Right ventricle myocardium inferior (tissue), 1 donor: ENCODE measurements at places on chromosomes 12 and 14. TPM values are rescaled to one million over a fixed set of nuclear protein-coding genes. Genes with fewer than 3 reads are reported as not detected.
A peak's percentile ranks its signal among the peaks of the same experiment; 100 is the strongest.

MUCL1 gene
- total RNA-seq = not detected

C1R gene
- total RNA-seq = 227 TPM

HHIPL1 gene
- total RNA-seq = 1.5 TPM

TMEM132D gene
- total RNA-seq = not detected

CMA1 gene
- total RNA-seq = 1.3 TPM

LHX5 gene
- total RNA-seq = not detected

DNA sequence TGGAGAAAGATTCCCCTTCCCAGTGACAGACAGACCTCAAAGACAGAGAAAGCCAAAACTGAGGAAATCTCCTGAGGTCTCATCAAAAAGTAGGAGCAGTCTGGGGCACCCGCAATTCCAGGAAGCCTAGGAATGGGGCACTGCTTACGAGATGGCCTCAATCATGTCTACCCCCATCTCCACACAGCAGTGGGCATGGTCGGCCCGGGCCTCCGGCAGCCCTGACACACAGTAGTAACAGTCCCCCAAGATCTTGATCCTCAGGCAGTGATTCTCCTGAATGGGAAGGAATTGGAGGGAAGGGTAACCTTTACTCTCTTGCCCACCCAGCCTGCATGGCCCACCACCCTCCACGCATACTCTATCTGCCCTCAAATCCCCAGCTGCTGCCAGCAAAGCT, 11.9 kb downstream of the ADCY6 start:
- no peak for DNase-seq

GRCh38 chr12:63292471-63293221, 141.6 kb upstream of the AVPR1A start:
- no peak for DNase-seq

DNA sequence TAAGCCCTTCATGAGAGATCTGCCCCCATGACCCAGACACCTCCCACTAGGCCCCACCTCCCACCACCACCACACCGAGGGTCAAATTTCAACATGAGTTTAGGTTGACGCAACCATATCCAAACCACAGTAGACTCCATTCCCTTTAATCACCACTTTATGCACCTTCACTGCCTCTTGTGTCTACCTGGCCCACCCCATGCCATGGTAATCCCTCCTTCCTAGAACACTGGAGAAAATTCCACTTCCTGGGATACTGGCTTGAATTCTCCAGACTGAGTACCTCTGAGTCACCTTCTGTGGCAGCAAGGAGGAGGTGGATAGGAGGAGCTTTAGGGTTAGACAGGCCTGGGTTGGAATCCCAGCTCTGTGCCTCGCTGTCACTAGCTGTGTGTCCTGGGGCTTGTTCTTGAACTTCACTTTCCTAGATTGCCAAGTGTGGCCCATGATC, 26.1 kb upstream of the CIPC start:
- no peak for DNase-seq

- no peak for DNase-seq
Measured at GRCh38 chr12:121678305-121678704, 8.9 kb upstream of the MORN3 start.

- DNase-seq = no peak
Measured at GRCh38 chr12:8057839-8058238, 8.3 kb downstream of the C3AR1 start.

GRCh38 chr12:113899561-113900471, 66.3 kb downstream of the RBM19 start:
- no peak for DNase-seq

DNA sequence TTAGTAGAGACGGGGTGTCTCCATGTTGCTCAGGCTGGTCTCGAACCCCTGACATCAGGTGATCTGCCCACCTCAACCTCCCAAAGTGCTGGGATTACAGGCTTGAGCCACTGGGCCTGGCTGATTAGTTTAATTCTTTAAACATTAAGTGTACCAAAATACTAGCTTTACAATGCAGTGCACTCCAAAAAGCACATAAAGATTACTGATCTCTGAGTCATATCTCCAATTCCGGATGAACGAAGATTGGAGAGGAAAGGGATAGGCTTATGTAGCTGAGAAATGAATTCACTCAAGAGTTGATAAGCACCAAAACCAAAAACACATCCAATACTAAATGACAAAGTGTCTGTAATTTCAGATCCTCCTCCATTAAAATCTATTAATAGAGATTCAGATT, 15.1 kb downstream of the NAV3 start:
- no peak for DNase-seq

DNA sequence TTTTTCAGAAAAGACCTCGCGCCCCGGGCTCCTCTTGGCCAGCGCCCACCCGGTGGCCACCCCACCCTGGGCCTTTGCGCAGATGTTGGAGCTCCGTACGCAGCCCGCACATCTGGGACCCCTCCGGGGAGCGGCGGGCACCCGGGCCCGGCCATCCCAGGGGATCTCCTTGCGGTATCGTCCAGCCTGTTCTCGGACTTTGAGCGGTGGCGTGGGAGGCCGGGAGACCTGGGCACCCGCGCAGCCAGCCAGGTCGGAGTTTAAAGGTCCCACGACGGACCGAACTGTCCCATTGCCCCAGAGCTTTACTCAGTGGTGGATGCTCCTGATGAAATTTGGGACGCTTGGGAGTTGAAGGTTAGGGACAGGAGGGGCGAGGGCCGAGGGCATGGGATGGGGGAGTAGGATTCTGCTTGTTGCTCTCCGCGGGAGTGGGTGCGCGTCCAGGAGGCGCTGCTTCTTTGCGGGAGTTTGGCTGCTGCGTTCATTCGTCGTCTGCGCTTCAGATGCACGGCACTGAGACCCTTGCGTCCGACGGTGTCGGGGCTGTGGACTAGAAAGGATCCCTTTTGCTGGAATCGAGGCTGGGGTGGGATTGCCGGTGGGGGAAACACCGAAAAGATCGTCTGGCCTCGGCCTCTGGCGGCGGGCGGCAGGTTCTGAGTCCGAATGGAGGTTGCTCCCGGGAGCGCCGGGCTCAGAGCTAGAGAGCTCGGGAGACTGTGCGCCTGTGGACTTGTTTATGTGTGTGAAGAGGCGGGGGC, 1.4 kb downstream of the NTF3 start:
- DNase-seq = peak; percentile 69

DNA sequence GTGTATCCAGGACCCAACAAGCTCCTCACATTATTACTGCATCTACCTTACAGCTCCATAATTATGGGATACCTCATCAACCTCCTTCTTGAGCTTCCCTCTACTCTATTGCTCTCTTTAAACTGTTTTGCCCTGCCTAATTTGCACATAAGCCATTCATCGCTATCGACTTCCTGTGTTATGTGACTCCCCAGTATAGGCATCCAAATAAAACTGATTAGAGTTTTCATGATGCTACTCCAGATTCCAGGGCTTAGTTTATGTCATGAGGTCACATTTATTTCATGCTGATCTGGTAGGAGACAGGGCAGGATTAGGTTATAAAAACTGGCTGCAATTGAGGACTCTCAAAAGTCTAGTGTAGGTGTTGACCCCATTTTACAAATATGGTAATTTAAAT, 569.9 kb upstream of the MGAT4C start:
- DNase-seq = no peak

GRCh38 chr14:103104389-103104653, 9.8 kb downstream of the EXOC3L4 start:
- DNase-seq = no peak

GRCh38 chr12:32365473-32366064, 33.8 kb upstream of the FGD4 start:
- no peak for DNase-seq

DNA sequence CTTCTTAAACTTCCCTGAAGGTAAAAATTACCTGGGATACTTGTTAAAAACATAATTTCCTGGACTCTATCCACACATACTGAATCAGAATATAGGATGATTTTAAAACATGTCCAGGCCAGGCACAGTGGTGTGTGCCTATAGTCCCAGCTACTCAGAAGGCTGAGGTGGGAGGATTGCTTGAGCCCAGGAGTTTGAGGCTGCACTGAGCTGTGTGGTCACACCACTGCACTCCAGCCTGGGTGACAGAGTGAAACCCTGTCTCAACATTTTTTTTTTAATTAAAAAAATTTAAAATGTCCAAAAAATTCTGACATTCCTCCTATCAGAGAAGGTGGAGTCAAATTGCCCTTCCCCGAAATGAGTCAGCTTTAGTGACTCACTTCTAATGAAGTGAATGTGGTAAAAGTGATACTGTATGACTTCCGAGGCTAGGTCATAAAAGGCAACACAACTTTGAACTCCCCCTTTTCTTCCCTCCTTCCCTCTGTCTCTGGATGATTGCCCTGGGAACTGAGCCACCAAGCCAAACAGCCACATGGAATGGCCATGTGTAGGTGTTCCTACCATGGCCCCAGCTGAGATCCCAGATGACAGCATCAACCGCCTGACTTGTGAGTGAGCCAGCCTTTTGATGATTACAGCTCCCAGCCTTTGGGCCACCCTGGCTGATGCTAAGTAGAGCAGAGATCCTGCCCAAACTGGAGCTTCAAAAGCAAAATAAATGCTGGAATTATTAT, 36.3 kb downstream of the LIMA1 start:
- DNase-seq = no peak

DNA sequence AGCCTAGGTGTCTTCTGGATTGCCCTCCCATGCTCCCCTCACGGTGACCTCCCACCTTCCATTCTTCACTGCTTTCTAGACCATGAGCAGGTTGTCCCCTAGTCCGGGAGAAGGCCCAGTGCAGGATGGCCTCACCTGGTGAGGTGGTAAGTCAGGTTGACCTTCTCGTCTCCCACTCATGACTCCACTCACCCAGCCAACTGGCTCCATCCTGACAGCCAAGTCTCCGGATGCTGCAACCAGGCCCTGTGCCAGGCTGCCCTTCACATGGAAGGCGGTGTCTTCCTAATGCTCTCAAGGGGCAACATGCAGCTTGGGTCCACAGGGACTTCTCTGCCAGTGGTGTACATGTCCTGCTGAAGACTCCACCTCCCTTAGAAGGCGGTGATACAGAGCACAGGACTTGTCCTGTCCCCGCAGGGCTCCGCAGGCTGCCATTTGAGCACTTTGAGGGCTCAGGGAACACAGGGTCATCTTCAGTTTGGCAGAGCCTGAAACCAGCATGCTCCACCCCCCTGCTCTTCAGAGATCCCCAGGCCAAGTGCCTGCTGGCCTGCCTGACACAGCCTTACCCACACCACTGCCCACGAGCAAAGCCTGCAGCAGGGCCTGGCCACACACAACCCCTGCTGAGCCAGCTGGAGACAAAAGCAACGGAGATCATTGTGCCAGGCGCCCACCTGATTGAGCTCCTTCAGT, 25.4 kb downstream of the BATF start:
- no peak for DNase-seq

GRCh38 chr12:8960176-8960575, 10.7 kb upstream of the M6PR start:
- DNase-seq = no peak

GRCh38 chr12:12853435-12853834, 37.9 kb upstream of the GPRC5A start:
- DNase-seq = no peak

- DNase-seq = no peak
Measured at GRCh38 chr12:77630344-77630743, 200.3 kb upstream of the NAV3 start.

- no peak for DNase-seq
Measured at GRCh38 chr12:27233814-27234213, 10.3 kb upstream of the STK38L start.

GRCh38 chr14:50045837-50046236, 70.5 kb downstream of the VCPKMT start:
- DNase-seq = no peak

- DNase-seq = no peak
Measured at GRCh38 chr12:8629486-8630033, 16.9 kb upstream of the AICDA start.
